ENCODE measurements at places on chromosomes 6 and 20. TPM values are rescaled to one million over a fixed set of nuclear protein-coding genes. Genes with fewer than 3 reads are reported as not detected.
A peak's percentile ranks its signal among the peaks of the same experiment; 100 is the strongest.

The TBX18 gene
- 0.68 TPM for total RNA-seq

- DNase-seq, result peak; percentile 23
These were observed 22.9 kb downstream of the FAM110A start for GRCh38 chr20:856361-856775.

DNA sequence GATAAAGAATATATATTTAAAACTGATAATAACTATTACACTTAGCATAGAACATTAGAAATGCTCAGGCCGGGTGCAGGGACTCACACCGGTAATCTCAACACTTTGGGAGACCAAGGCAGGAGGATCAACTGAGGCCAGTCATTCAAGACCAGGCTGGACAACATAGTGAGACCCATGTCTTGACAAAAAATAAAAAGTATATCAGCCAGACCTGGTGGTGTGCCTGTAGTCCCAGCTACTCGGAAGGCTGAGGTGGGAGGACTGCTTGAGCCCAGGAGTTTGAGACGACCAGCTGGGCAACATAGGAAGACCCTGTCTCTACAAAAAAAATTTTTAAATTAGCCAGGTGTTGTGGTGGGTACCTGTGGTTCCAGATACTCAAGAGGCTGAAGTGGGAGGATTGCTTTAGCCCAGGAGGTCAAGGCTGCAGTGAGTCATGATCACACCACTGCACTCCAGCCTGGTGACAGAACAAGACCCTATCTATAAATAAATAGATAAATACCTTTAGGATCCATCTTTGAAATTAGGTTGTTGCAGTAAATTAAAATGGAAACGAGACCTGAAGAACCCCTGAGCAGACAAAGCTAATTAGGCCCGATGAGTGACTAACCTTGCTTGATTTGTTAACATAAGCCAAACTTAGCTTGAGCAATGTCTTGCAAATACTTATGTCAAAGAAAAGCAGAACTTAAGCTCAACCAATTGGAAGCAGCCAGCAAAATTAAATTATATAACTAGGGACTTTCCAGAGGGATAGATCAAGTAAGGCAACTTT lies 75.8 kb upstream of the E2F3 start:
- DNase-seq, result no peak

GRCh38 chr6:23537828-23538227 lies 588.2 kb upstream of the NRSN1 start:
- no peak for DNase-seq

Measured in dermis blood vessel endothelial cell (primary cell).